ENCODE measurements at places on chromosomes 16 and 17.

DNA sequence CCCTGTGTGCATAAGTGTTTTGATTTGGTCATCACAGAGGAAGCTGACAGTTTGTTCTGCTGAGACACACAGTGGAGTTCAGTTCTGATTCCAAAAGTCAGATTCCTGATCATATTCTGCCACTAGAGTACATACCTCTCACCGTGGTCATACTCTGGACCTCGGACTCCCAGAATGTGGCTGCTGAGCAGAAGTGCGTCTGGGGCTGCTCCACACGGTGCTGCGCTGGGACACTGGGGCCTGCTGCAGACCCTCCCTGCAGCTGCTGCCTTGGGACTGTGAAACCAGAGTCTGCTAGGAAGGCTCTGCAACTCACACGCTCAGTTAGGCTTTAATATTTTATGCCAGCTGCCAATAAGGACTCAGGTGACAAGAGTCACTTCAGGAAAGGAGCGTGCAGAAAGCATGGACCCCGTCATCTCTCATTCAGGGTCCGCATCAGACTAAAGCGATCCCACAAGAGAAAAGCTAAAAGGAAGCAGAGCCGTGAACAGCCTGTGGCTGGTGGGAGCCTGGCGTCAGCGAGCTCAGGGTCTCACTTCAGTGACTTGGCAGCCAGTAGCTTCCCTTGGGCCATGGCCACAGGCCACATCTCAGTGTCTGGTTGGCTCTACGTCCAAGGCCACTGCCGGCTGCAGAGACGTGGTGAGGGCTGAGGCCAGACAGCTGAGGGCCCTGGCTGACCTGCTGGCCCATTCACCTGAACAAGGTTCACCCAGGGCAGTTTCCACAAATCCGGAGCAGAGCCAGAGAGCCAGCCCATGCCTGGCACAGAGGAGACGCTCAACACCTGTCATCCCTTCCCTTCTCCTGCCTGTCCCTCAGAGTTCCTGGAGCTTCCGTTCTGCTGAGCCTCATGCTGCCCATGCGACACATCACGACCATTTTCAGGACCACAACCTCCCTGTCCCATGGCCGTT, 24.7 kb upstream of the KIFC3 start:
- no peak for DNase-seq

GRCh38 chr17:35936063-35936462, 5.5 kb upstream of the RDM1 start:
- DNase-seq: no peak

GRCh38 chr16:1331712-1332617, 1.5 kb upstream of the BAIAP3 start:
- no peak for DNase-seq

- no peak for DNase-seq
These were observed 52.8 kb downstream of the MARCHF10 start for GRCh38 chr17:62755141-62755851.

DNA sequence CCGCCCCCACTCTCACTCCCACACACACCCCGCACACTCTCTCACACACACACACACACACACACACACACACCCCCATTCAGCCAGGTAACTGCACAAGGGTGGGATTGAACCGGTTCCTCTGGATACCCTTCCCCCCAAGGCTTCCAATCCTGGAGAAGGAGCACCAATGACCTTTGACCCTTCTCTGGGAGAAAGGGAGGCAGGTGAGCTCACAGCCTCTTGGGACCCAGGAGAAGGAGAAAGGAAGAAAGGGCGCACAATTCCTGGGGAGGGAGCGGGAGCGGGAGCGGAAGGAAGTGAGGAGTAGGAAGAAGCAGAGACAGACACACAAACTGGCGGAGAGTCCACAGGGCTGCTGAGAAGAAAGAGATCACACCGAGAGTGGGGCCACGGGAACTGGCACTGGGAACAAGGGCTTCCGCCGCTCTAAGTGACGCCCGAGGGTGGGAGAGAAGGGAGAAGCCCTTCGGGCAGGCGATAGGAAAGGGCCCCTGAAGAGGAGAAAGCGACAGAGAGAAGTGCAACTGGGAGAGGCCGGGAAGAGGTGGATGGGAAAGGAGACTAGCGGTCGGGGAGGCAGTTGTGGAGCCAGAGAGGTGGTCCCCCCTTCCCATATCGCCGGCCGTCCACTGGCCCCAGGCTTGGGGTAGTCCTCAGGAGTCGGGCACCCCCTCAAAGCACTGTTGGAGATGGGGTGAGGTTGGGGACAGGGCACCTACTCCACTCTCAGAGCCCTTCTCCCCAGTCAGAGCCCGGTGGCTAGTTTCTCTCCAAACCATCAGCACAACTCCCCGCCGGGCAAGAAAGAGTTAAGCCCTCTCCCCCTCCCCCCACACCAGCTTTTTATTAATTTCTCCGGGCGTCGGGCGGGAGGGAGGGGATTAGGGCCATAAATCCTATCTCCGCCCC, 1.3 kb downstream of the SAMD14 start:
- DNase-seq: no peak

GRCh38 chr17:30956764-30957374, 14.0 kb upstream of the RNF135 start:
- DNase-seq: no peak

- DNase-seq: no peak
These were observed 77.1 kb upstream of the RCVRN start for GRCh38 chr17:9982159-9982558.

DNA sequence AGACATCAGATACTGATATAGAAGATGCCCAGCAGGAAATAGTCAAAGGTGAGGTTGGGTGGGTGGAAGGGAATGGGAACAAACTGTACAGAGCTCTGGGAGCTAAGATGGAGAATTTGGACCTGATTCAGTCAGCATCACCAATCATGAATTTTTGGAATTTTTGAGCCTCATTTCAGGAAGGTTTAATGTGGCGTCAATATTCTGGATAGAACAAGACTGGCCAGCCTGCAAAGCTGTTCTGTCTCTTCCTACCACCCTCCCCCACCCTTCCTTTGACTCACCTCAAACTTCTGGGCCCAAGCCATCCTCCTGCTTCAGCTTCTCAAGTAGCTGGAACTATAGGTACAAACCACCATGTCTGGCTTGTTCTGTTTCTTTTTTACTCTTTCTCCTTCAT, 32.6 kb downstream of the CTCF start:
- no peak for DNase-seq

DNA sequence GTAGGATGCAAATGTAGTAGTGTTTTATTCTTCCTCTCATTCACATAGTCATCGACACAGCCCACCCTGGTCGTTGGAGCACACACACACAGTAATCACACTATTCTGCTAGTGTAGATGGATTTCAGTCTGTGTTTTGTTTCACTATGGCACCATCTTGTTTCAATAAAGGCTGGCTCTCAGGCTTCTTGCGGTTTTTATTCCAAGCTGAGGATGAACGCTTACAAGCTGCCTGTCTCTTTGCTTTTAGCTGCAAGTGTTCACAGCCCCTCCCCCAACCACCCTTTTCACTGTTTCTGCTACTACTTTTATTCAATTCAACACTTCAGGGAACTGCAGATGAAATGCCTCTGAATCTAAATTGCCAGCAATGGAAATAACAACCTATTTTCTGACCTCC, 140.9 kb upstream of the PMFBP1 start:
- no peak for DNase-seq

GRCh38 chr16:46709469-46710005, 20.1 kb downstream of the ORC6 start:
- no peak for DNase-seq

DNA sequence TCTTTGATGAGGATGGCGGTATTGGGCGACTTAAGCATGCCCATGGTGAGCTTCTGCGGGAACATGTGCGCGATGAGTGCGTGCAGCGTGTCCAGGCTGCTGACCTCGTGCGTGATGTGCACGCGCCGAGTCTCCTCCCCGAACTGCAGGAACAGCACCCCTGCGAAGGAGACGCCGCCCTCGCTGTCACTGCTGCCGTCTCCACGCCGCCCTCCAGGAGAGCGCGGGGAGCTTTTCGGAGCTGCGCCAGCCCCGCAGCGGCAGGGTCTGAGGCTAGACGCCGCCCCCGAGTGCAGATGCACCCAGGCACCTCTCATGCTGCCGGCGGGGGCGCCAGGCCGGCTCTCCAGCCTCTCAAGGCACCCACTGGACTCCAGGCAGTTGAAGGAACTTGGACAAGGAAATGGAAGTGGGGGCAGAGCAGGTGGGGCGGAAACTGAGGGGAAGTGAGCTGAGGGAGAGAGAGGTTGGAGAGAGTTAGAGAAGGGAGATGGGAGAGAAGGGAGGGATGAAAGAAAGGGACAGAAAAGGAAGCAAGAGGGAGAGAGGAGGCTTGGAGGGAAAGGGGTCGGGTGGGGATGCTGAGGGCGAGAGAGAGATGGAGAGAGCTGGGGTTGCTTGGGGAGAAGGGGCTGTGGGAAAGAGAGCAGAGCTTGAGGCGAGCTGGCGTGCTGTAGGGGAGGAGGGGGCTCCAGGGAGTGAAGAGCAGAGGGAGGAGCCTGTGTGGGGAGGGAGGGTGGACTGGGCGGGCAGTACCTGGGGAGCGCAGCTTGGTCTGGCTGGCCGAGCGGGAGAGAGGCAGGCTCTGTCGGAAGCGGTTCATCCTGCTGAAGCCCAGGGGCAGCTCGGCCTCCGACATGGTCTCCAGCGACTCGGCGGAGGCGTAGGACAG, 42.1 kb downstream of the SRCIN1 start:
- DNase-seq: no peak

GRCh38 chr16:71421911-71422310, 19.9 kb downstream of the TLE7 start:
- no peak for DNase-seq

DNA sequence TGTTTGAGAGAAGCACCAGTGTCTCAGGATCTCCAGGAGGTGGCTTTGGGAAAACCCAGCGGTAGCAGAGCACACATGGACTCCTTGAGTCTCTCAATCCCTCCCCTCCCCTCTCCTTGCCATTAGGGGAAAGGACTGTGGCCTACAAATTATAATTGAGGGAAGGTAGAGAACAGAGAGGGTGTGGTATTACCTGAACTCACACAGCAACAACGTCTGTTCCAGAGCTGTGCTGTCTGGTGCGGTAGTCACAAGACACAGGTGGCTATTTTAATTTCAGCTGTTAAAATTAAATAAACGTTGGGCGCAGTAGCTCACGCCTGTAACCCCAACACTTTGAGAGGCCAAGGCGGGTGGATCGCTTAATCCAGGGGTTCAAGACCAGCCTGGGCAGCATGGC, 110.2 kb downstream of the ABCC6 start:
- DNase-seq: no peak

GRCh38 chr17:37516127-37516571, 26.5 kb downstream of the DUSP14 start:
- no peak for DNase-seq

GRCh38 chr16:54912720-54913119, 17.9 kb upstream of the IRX5 start:
- DNase-seq: no peak

GRCh38 chr17:38654411-38655398, 20.1 kb downstream of the EPOP start:
- no peak for DNase-seq

DNA sequence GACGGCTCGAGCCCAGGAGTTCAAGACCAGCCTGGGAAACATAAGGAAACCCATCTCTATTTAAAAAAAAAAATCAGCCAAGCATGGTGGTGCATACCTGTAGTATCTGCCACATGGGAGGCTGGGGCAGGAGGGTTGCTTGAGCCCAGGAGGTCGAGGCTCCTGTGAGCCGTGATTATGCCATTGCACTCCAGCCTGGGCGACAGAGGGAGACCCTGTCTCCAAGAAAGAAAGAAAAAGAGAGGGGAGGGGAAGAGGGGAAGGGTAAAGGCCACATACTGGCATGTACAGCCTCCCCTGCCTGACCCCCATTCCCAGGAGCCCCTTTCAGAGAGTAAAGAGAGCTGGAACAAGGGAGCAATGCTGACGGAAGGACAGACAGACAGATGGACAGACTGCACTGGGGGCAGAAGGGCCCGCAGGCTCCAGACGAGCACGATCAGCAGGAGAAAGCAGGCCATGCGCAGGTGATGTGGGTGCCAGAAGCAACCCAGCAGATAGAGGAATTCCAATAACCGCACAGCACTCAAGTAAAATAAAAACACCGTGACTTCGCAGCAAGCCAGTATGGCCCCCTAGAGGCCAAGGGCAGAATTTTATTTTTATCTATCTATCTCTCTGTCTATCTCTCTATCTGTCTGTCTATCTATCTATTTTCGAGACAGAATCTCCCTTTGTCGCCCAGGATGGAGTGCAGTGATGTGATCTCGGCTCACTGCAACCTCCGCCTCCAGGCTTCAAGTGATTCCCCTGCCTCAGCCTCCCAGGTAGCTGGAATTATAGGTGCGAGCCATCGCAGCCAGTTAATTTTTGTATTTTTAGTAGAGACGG, 27.1 kb upstream of the SNN start:
- peak; percentile 19 for DNase-seq

DNA sequence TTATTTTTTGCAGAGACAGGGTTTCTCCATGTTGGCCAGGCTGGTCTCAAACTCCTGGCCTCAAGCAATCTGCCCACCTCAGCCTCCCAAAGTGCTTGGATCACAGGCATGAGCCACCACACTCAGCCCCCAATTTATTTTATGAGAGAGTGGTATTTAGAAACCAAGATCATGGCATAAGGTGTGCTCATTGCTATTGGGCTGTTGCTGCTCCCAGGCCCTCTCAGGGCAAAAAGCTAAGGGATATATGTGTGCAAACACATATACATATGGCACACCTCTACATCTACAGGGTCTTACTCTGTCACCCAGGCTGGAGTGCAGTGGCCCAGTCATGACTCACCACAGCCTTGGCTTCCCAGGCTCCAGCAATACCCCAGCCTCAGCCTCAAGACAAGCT, 15.0 kb upstream of the CMTM4 start:
- DNase-seq: no peak

DNA sequence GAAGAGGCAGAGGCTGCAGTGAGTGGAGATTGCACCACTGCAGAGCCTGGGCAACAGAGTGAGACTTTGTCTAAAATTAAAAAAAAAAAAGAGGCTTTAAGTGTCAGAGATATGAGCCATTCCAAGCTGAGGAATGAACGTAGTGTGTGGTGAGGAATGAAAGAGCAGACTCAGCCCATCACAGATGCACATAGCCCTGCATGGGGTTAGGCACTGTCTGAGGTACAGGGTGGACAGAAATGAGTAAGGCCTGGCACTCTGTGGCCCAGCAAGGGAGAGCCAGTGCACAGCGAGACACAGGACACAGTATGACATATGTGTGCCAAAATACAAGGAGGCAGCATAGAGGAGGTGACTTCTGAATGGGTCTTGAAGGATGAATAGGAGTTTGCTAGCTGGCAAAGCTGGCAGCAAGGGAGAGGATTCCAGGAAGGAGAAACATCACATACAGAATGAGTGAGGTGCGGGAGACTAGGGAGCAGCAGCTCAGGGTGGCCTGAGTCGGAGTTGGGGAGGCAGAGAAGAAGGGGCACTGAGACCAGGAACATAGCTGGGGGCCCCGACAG, 8.7 kb upstream of the ZNF469 start:
- no peak for DNase-seq

DNA sequence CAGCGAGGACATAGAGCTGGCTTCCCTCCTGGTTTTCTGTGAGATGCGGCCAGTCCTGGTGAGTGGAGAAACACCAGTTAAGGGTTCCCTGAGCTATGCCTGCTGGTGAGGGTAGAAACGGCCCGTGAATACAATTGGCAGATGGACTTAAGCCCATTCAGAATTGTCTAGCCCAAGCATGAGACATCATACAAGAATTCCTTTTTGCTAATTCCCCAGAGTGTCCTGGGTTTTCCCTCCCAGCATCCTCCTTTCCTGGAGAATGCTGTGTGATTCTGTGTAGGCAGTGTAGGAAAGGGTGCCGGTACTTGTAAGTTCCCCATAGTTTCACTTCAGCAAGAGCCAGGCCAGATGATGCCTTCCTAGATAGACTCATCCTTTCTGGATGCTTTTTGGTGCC, 65.1 kb downstream of the SDR42E1 start:
- no peak for DNase-seq

- DNase-seq: peak; percentile 80
These were observed 17.8 kb upstream of the TOB1 start for GRCh38 chr17:50883850-50884438.
